Right atrium auricular region (tissue), 2 donors: ENCODE measurements at places on chromosomes 2 and 18. TPM values are rescaled to one million over a fixed set of nuclear protein-coding genes. Genes with fewer than 3 reads are reported as not detected.

Gene FANCL
- 12.5 TPM for total RNA-seq

Gene CSRNP3
- 4.5 TPM for total RNA-seq

Gene RNF144A
- total RNA-seq = 8.2 TPM

Gene DNER
- total RNA-seq = 28.4 TPM

Gene IL18R1
- total RNA-seq = 5.0 TPM

Gene ABCG5
- not detected for total RNA-seq

DNA sequence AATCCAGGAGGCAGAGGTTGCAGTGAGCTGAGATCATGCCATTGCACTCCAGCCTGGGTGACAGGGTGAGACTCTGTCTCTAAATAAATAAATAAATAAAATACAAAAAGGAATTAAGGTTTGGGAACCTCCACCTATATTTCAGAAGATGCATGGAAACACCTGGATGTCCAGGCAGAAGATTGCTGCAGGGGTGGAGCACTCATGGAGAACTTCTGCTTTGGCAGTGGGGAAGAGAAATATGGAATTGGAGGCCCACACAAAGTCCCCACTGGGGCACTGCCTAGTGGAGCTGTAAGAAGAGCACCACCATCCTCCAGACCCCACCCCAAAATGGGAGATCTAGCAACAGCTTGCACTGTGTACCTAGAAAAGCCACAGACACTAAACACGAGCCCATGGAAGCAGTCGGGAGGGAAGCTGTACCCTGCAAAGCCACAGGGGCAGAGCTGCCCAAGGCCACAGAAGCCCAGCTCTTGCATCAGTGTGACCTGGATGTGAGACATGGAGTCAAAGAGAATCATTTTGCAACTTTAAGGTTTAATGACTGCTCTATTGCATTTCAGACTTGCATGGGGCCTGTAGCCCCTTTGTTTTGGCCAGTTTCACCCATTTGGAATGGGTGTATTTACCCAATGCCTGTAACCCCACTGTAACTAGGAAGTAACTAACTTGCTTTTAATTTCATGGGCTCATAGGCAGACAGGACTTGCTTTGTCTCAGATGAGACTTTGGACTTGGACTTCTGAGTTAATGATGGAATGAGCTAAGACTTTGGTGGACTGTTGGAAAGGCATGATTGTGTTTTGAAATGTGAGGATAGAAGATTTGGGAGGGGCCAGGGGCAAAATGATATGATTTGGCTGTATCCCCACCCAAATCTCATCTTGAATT, 265.3 kb downstream of the ZEB2 start:
- no peak for DNase-seq

DNA sequence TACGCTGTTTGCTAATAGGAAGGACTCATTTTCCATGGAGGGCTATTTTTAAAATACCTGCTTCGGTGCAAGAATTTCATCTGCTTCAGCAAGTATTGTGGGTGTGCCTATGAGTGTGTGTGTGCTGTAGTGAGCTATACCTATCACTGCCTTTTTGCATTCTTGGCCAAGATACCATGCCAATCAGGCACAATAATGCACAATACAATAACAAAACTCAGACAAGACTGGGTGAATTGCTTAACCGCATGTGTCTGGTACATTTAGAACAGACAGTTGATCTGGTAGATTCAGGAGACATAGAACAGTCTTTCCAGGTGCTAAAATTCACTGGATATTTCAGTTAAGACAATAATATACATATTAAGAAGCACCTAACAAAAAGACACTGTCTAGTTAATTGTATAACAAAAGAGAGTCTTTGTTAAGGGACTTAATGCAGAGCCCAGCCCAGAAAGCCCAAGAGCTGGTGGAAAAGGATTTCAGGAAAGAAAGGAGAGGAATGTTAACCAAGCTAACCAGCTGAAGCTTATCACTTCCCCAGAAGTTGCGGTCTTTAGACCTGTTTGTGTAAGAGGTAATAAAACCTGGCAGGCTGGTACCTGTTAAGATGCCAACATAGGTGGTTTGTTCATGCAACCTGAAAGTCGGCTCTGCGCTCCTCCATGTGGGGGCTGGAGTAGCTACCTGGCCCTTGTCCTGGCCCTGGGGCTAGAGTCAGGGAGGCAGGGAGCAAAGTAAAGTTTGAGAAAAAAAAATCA, 153.3 kb upstream of the RBMS1 start:
- no peak for DNase-seq

GRCh38 chr2:196967116-196967515, 40.6 kb upstream of the PGAP1 start:
- no peak for DNase-seq

DNA sequence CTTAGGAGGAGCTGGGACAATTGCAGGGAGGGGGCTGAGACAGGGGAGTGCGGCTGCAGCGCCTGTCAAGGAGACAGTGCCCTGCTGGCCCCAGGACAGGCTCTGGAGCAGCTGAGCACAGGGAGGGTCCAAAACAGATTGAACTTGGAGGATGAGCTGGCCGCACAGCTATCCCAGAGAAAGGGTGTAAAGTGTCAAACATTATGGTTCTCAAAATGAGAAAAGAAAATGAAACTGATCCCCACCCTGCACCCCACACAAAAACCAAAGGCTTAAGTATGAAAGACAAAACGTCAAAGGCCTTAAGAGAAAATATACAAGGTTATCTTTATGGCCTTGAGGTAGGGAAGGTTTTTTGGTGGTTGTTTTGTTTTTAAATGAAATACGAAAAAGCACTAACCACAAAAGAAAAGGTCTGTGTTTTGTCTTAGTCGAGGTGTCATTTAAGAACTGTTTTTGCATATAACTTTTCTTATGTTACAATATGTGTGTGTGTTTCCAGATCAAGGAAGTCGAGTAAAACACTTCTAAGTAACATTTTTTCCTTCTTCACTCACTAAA, 111.8 kb downstream of the HDAC4 start:
- no peak for DNase-seq

DNA sequence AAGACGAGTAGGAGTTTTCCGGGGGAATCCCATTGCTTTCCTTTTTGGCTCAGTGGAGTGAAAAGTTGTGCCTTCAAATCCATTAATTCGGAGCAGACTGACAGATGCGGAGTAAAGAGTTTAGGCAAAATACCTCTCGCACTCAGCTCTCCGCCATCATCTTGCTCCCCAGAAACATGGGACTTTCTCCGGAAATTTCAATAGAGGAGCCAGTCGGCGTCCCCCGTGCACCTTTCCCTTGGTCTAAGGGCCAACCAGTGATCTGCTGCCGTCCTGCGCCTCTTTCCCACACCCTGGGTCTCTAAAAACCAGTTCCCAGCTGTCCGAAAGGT, 318 bp downstream of the TYW5 start:
- DNase-seq = no peak

DNA sequence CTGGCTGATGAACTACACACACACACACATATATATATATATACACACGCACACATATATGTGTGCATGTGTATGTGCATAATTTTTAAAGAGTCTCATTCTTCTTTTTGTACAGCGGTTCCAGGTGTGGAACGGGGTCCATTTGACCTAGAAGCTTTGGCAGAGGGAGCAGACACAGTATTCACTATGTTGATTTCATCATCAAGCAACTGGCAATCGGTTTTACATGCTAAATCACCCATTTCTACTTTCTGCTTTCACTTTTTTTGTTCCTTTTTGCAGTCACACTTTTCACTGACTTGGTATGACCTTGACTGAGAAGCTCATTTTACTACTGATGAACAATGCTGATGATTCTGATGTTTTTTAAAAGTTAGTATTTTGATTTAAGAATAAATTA, 63.0 kb upstream of the PGAP1 start:
- DNase-seq = no peak

DNA sequence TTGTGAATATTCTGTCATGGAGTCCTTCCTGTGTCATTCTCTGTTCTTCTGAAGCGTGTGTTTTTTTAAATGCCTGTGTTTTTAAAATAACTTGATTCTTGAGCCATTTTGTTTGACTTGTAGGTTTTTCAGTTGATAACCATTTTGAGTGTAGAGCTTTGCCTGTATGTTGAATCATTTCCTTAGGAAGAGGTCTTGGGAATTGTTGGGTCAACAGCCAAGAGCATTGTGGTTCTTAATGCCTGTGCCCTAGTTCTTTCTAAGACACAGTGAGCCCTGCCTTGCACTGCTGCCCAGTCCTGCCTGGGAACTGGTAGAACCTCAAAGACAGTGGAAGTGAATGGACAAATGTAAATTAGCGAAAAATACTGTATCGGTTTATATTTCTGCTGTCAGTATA, 25.9 kb downstream of the RAB12 start:
- no peak for DNase-seq

DNA sequence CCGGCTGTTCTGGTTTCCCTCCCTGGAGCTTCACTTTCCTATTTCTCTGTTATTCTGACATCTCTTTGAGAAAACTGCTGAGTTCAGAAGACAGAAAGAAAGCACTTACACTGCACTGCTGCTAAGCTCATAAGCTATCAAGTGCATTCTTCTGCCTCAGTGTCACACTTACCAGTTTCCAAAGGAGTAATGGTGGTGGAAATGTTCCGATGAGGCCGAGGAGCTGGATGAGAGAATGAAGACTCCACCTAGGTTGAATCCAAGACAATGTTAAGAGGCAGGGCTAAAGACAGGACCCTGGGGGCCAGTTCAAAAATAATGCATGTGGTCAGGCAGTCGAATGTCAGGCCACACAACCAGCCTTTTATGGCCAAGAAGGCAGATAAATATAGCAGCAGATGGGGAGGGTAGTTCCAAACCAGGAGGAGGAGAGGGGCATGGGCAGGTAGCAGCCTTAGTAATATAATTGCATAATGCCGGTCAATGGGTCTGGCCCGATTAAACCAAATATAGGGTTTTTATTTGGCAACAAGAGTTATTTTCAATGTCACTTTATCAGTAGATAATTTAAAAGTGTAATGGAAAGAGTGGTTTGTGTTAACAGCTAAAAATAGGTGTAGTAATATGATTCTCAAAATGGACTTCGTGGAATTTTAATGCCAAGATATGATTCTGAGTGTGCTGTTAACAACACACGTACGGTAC, at the start of gene MYOM1:
TSS of gene MYOM1 (minus strand) at position 338 of the 705 bp plus-strand sequence. CDS start 4,745 bp downstream, outside the sequence.
- DNase-seq = no peak

DNA sequence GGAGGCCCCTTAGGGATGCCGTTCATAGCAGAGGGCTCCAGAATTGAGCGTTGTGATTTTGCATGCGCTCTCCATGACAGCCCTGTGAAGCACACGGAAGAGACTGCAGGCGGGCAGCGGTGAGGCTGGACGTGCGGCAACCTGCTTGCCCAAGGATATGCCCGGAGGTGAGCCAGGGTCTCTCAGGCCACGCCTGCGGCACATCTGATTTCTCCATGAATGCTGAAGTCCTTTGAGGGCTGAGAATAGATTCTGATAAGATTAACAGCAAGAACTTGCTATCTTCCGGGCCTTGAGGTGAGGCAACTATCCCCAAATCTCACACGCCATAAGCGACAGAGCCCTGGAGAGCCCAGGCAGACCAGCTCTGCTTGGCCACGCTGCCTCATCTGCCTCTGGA, 55.6 kb upstream of the LAMA1 start:
- DNase-seq = no peak

- no peak for DNase-seq
Measured at GRCh38 chr2:33457556-33458247, 18.7 kb upstream of the RASGRP3 start.

- DNase-seq = no peak
Measured at GRCh38 chr18:55634545-55634944, 46.6 kb upstream of the TCF4 start.

GRCh38 chr2:239379641-239380170, 21.1 kb downstream of the HDAC4 start:
- DNase-seq = no peak

DNA sequence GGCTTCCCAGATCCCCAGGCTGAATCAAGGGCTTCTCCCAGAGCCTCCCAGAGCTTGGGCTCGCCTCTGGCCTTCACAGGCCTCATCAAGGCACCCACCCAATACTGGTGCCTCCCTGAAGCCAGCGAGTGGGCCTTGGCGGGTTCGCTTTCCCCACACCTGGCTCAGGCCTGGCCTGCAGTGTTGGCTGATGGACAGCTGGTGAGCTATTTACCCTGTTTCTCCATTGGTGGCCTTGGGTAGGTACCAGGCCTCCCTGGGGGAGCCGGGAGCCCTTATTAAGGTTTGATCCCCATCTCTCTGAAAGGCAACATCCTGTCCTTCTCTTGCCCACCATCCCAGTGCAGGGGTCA, 18.2 kb upstream of the DUSP2 start:
- DNase-seq = no peak

DNA sequence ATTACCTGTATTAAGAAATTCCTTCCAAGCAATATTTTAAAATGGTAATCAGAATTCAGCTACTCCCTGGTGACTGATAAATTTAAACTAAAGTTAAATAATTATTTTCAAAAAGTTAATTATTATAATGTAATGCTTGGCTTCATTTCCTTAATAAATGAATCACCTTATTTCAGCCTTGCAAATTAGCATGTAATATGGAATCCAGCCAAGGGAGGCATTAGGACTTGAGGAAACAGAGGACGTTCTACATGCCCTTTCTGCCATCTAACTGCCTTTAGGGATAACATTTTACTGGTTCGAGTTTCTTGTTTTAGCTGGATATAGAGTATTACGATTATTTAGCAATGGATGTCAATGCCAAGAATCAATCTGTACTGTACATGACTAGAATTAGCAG, 636.3 kb downstream of the TSN start:
- no peak for DNase-seq
